H9 (cell line): ENCODE measurements at places on chromosomes 6 and 20. TPM values are rescaled to one million over a fixed set of nuclear protein-coding genes. Genes with fewer than 3 reads are reported as not detected.

GRCh38 chr20:58608096-58608840 lies 42.8 kb upstream of the STX16 start:
- DNase-seq, result no peak
- H3K27ac ChIP-seq, result no peak overlapping the region
- H3K36me3 ChIP-seq, result no peaks in the 10 kb centered on the region
- no peak overlapping the region for H3K4me3 ChIP-seq
- H3K4me1 ChIP-seq, result no peaks in the 10 kb centered on the region

GRCh38 chr6:11174242-11174611 lies 58.2 kb downstream of the NEDD9 start:
- no peaks in the 10 kb centered on the region; the same call in 1 of the 2 replicates for H3K36me3 ChIP-seq
- no peaks in the 10 kb centered on the region; the same call in 1 of the 2 replicates for H3K4me1 ChIP-seq
- H3K27me3 ChIP-seq, result no peaks in the 10 kb centered on the region
- H3K4me3 ChIP-seq, result no peak overlapping the region

- H3K4me1 ChIP-seq, result peaks cover 2% of the 10 kb centered on the region; the same call in 1 of the 2 replicates
- no peaks in the 10 kb centered on the region for H3K27me3 ChIP-seq
- H3K36me3 ChIP-seq, result no peaks in the 10 kb centered on the region
- H3K27ac ChIP-seq, result no peak overlapping the region
- no peak for DNase-seq
- H3K4me3 ChIP-seq, result no peak overlapping the region
Observed at GRCh38 chr6:109925075-109925474, 53.0 kb upstream of the GPR6 start.

DNA sequence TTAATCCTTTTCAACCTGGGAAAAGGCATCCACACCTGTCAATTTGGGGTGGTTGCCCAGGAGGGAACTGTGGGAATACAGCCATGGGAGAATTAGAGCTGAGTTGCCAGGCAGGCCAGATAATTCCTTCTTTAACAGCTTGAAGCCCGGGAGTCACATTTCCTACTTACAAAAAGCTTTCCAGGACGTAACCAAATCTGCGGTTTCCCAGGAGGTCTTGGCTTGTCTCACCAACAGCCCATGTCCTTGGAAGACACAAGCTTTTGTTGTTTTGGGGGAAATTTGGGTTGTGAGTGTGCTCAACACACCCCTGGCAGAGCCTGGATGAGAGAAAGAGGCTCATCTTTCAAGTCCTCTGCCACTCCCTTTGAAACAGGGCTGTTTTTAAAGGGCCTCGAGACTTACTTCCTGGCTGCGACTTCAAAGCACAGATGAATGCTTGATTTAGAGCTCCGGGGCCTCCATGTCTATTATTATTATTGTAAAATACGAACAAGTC lies 465.9 kb upstream of the BTBD3 start:
- no peaks in the 10 kb centered on the region for H3K27me3 ChIP-seq
- peaks cover 5% of the 10 kb centered on the region; the same call in 1 of the 2 replicates for H3K36me3 ChIP-seq
- DNase-seq, result peak; percentile 29
- H3K27ac ChIP-seq, result no peak overlapping the region
- H3K4me3 ChIP-seq, result no peak overlapping the region

- no peak overlapping the region for H3K4me3 ChIP-seq
- no peaks in the 10 kb centered on the region for H3K27me3 ChIP-seq
- H3K4me1 ChIP-seq, result no peaks in the 10 kb centered on the region
- DNase-seq, result no peak
Observed at GRCh38 chr6:14063756-14064155, 53.8 kb upstream of the CD83 start.

- peaks cover 2% of the 10 kb centered on the region; the same call in 1 of the 2 replicates for H3K4me1 ChIP-seq
- DNase-seq, result peak; percentile 32
- H3K4me3 ChIP-seq, result no peak overlapping the region
- no peak overlapping the region for H3K27ac ChIP-seq
- H3K27me3 ChIP-seq, result no peaks in the 10 kb centered on the region
Observed at GRCh38 chr20:62359491-62360121, 7.5 kb downstream of the LAMA5 start.

- H3K4me1 ChIP-seq, result peaks cover 3% of the 10 kb centered on the region; the same call in 1 of the 2 replicates
- no peaks in the 10 kb centered on the region for H3K27me3 ChIP-seq
- DNase-seq, result no peak
- H3K27ac ChIP-seq, result no peak overlapping the region
- peak overlapping the region; percentile 86 for H3K4me3 ChIP-seq
Observed at GRCh38 chr6:124963416-124963785, 1.2 kb downstream of the RNF217 start.

- DNase-seq, result no peak
- peaks cover 2% of the 10 kb centered on the region; the same call in 1 of the 2 replicates for H3K36me3 ChIP-seq
- H3K27ac ChIP-seq, result no peak overlapping the region
- H3K4me3 ChIP-seq, result no peak overlapping the region
Observed at GRCh38 chr6:111825439-111826086, 47.7 kb downstream of the FYN start.

DNA sequence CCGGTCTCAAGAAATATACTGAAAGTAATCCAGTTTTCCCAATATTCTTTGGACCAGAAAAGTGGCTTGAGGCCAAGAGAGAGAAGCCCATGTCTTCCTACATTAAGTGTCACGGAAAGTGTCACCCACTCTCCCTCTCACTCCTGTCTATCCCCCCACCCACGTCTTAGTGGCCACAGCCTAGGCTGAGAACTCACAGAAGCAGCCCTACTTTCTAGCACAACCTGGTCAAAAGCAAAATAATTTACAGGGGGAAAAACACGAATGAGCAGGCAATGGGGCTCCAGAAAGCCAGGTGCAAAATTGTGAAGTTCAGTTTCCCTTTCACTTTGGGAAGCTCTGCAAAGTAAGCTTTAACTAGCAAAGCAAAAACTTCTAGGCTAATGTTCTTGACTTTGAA lies 118.0 kb downstream of the OPRM1 start:
- H3K27me3 ChIP-seq, result no peaks in the 10 kb centered on the region
- peaks cover 13% of the 10 kb centered on the region; the same call in 1 of the 2 replicates for H3K36me3 ChIP-seq
- DNase-seq, result no peak
- no peak overlapping the region for H3K27ac ChIP-seq
- H3K4me1 ChIP-seq, result no peaks in the 10 kb centered on the region
- no peak overlapping the region for H3K4me3 ChIP-seq

DNA sequence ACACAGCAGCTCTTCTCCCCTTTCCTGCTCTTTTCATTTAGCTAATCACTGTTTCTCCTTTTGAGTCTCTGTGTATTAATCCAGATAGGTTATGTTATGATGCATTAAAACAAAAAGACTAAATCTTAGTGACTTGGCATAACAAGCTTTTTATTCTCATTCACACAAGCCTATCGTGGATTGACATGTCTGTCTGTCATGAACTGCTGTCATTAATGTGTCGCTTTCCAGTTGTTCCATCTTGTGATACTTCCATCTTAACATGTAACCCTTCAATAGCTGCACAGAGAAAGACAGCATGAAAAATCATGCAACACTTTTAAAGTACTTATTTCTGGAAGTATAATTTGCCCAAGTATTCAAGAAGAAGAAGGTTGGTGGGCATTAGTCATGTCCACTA lies 128.7 kb downstream of the GRIK2 start:
- H3K4me3 ChIP-seq, result no peak overlapping the region
- no peak overlapping the region for H3K27ac ChIP-seq
- no peak for DNase-seq

DNA sequence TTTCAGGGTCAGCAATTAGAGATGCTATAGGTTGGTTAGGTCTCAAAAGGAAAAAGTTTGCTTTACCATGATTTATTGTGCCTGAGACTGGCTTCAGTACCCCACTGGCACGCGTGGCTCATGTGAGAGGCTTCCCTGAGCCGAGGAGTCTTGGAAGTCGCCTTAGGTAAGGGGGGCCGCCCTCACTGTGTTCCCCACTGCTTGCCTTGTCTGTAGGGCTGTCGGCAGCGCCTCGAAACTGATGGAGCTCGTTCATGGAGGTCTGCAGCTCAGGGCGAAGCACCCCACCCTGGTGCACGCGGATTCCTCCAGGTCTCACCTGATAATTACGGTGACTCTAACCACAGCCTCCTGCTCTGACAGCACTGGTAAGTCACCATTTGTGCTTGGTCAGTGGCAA lies 39.2 kb downstream of the FRMD1 start:
- H3K4me1 ChIP-seq, result no peaks in the 10 kb centered on the region; the same call in 1 of the 2 replicates
- H3K27me3 ChIP-seq, result no peaks in the 10 kb centered on the region
- H3K4me3 ChIP-seq, result no peak overlapping the region
- H3K27ac ChIP-seq, result no peak overlapping the region
- peaks cover 49% of the 10 kb centered on the region for H3K36me3 ChIP-seq

- no peak overlapping the region for H3K4me3 ChIP-seq
- H3K4me1 ChIP-seq, result no peaks in the 10 kb centered on the region; the same call in 1 of the 2 replicates
- H3K27me3 ChIP-seq, result no peaks in the 10 kb centered on the region
- H3K36me3 ChIP-seq, result no peaks in the 10 kb centered on the region
Observed at GRCh38 chr6:168270274-168271172, 49.1 kb downstream of the DACT2 start.

DNA sequence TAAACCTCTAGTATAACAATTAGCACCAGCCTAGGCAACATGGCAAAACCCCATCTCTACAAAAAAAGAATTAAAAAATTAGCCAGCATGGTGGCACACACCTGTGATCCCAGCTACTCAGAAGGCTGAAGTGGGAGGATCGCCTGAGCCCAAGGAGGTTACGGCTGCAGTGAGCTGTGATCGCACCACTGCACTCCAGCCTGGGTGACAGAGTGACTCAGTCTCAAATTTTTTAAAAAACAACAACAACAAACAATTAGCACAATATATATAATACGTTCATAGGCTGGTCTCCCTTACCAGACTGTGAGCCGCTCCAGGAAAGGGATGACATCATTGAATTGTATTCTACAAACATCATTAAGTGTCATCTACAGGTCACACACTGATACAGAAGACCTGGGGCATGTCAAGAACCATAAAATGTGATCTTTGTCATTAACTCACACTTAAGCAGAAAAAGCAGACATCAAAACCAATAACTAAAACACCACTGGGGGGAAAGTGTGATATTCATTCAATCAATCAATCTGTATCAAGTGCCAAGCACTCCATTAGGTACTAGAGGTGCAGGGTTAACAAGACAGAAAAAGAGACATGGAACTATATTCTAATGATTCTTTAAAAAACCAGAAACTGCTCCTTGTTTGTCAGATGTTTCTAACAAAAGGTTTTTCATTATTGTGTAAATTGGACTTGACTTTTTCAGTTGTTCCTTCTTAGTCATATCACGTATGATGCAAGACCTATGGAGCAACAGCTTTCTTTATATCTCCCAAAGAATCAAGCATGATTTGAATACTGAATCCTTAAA lies 17.8 kb downstream of the MAP3K5 start:
- no peaks in the 10 kb centered on the region for H3K4me1 ChIP-seq
- no peak for DNase-seq
- no peaks in the 10 kb centered on the region for H3K36me3 ChIP-seq
- H3K4me3 ChIP-seq, result no peak overlapping the region

DNA sequence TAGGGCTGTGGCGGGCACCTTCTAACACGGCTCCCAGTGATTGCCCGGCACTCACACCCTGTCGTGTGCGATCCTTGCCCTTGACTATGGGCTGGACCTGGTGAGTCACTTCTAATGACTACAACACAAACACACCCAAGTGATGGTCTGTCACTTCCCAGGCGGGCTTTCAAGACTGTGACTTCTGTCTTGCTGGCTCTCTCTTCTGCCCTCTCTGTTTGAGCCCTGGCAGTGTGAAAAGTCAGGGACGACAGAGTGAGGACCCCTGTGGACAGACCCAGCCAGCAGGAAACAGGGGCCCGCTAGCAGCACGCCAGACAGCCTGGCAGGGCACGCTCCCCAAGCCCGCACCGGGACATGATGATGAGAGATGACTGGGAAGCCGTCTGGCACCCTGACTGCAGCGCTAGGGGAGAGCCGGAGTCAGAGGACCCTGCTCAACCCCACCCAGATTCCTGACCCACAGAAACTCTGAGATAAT lies 43.0 kb downstream of the KIF16B start:
- peaks cover 10% of the 10 kb centered on the region for H3K4me1 ChIP-seq
- H3K4me3 ChIP-seq, result no peak overlapping the region
- DNase-seq, result no peak
- peaks cover 6% of the 10 kb centered on the region for H3K36me3 ChIP-seq

DNA sequence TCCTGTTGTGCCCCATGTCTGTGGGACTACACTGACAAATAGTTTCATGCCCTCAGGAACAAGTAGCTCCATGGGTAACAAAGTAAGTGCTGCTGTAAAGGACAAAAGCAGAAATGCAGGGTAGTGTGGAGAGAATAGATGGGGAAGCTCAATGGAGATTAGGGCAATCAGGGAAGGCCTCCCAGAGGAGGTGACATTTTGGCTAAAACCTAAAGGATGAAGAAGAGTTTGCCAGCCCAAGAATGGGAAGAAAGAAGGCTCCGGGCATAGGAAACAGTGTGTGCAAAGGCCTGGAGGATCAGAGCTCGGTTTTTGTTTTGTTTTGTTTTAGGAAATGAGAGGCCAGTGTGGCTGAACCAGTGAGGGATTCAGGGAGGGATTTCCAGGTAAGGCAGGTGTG lies 43.6 kb upstream of the FAM83D start:
- H3K27ac ChIP-seq, result no peak overlapping the region
- H3K27me3 ChIP-seq, result no peaks in the 10 kb centered on the region
- DNase-seq, result no peak
- no peaks in the 10 kb centered on the region for H3K36me3 ChIP-seq
- no peak overlapping the region for H3K4me3 ChIP-seq
- no peaks in the 10 kb centered on the region for H3K4me1 ChIP-seq

DNA sequence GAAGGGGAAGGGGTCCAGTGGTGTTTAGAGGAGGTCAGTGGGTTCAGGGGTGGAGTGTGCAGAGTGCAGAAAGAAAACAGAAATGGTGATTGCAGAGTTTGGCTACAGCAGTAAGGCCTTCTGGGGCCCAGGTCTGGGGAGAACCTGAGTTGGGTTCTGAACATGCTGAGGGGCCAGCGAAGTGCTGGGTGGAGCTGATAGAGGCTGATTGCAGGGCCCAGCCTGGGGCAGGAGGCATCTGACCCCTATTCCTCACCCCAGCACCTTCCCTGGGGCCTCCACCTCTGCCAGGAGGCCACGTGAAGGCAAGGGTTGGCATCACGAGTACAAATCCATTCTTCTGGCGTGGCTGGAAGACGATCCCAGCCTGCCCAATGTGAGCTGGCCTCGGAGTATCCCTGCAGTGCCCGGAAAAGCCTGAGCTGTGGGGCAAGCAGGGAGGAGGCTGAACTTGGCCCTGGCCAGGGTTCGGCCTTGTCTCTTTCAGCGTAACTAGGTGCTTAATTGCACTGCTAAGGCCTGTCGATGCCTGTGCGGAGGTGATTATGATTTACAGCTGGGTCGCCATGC lies 35.3 kb downstream of the VSTM2L start:
- no peaks in the 10 kb centered on the region for H3K36me3 ChIP-seq
- H3K4me1 ChIP-seq, result no peaks in the 10 kb centered on the region
- no peak for DNase-seq
- no peak overlapping the region for H3K27ac ChIP-seq
- H3K27me3 ChIP-seq, result no peaks in the 10 kb centered on the region

DNA sequence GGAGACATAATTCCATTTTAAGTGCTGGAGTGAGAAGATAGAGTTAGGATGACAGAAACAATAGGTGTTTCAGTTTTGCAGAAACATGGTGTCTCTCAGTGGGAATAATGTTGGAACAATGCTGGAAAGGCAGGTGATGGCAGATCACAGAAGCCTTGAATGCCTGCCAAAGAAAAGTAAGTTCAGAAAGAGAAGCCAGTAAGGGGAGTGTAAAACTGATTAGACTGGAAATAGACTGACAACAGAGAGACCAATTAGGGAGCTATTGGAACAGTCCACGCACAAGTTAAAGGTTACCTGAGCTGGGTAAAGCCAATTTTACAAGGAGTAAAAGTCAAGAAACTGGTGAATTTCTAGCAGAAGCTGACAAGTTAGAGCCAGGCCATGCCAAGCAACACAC lies 142.9 kb downstream of the TFAP2A start:
- H3K4me1 ChIP-seq, result peaks cover 10% of the 10 kb centered on the region; the same call in 1 of the 2 replicates
- H3K4me3 ChIP-seq, result no peak overlapping the region
- H3K27me3 ChIP-seq, result no peaks in the 10 kb centered on the region
- no peak overlapping the region for H3K27ac ChIP-seq

Gene VAPB
- 64.7 and 65.1 TPM in 2 replicates for total RNA-seq

Gene PSMA7
- total RNA-seq, result 332 and 337 TPM in 2 replicates

Gene SNPH
- total RNA-seq, result 1.8 TPM in 2 replicates

Gene CPXM1
- 69.0 and 70.0 TPM in 2 replicates for total RNA-seq

Gene FAM217A
- not detected in 2 replicates for total RNA-seq

Gene SLC26A8
- total RNA-seq, result 0.09 and 0.55 TPM in 2 replicates

Gene APCDD1L
- 0.68 and 1.1 TPM in 2 replicates for total RNA-seq

Gene SLC22A3
- total RNA-seq, result 2.7 and 2.8 TPM in 2 replicates
